ENCODE measurements at places on chromosomes 2 and 18.

DNA sequence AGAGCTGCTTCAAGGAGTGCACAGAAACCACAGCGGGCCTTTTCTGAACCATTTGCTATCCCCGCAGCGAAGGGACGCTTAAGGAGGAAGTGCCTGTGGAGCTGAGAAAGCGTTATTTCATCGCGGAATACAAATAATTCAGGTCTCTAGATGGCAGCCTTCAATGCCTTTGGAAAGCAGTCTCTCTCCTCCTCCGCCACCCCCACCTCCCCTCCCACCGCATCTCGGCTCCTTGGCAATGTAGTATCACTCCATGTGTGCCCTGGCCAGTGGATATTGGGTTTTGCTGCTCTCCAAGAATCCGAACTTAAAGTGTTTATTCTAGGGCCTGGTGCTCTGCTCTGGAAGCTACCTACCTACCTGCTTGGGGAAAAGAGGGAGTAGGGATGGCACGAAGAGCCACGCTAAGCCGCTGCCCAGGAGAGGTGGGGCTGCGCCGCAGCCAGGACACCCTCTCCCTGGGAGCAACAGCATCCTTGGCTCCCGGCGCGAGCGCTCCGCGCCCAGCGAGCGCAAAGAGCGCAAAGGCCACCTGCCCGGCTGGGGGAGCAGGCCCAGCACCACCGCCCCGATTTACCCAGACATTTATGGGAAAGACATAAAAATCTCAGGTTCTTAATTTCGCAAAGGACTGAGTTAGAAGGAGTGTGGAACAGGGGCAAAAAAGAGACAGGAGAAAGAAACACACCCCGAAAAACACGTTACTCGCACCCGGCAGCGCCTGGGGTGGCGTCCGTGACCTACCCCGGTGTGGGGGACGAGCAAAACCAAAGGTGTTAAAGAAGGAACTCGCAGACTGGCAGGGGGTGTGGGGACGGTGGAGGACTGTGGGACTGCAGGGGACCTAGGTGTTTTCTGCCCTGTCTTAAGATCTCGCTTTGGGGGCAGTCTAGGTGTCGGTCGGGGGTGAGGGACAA lies 1.0 kb downstream of the SPHKAP start:
- no peak for DNase-seq

- DNase-seq: no peak
Measured at GRCh38 chr2:10183146-10183675, 60.7 kb downstream of the RRM2 start.

DNA sequence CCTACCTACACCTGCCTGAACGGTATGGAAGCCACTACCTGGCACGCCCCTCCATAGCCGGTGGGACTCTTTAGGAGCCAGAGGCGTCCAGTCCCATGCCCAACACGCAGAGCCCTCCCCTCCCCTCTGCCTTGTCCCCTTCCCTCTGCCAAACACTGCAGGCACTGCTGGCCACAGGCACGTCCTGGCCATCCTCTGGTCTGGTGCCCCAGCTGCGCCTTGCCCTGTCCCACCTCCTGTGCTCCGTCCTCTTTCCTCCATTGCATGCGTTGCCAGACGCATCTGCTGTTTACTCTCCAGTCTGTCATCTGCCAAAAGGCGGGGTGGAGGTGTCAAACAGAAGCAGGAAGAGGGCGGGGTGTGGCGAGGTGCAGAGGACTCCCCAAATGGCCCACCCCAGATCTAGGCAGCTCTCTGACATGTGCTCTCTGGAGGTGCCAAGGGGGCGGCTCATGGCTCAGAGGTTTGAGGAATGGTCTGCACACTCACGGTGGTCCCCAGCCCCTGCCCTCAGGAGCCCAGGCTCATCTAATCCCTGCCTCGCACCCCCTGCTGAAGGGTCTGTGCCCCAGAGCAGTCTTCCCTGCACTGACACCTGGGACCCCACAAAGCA lies 45.1 kb downstream of the HS6ST1 start:
- DNase-seq: no peak

DNA sequence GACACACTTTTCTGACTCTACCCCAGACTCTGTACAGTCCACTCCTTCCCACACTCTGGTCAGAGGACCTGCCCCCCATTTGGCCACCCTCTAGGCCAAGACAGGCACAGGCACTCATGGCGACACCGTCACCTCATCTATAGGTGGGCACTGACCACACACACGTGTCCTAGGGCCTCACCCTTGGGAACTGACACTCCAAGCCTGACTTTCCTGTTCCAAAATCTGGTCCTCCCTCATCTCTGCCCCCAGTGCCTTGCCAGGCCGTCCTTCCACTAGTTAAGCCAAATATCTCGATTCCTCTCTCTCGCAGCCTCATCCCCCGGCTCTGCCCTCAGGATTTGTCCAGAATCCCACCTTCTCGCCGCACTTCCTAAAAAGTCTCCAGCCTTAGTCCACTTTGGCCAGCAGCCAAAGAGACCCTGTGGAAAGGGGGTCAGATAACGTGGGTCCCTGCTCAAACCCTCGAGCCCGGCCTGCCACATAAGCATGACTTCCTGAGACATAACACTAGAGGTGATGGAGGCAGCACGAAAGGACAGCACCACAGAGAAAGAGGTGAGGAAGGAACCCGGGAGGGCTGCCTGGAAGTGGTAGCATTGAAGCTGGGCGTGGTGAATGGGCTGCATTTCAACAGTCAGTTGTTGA lies 105.8 kb upstream of the OTOS start:
- DNase-seq: no peak

GRCh38 chr2:136057023-136057801 lies 60.7 kb downstream of the CXCR4 start:
- no peak for DNase-seq

GRCh38 chr2:62785810-62786597 lies 80.5 kb downstream of the EHBP1 start:
- no peak for DNase-seq

DNA sequence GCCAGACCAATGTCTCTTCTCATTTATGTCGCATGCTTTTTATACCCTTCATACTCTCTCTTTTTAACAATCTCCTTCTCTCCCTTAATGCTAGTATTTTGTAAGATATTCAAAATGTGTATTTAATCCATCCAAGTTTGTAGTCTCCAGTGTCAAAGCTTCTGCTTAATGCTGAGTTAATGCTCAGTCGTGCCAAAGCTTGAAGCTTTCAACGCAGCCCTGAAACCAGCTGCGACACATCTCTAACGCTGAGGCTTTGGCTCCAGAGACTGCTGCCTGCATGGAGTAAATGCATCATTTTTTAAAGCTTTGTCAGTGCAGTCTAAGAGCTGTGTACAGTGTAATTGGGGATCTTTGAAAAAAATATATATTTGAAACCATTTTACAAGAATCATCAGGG lies 2108.8 kb upstream of the PIK3C3 start:
- DNase-seq: no peak

- no peak for DNase-seq
Measured at GRCh38 chr2:231394211-231395141, 1.0 kb upstream of the B3GNT7 start.

DNA sequence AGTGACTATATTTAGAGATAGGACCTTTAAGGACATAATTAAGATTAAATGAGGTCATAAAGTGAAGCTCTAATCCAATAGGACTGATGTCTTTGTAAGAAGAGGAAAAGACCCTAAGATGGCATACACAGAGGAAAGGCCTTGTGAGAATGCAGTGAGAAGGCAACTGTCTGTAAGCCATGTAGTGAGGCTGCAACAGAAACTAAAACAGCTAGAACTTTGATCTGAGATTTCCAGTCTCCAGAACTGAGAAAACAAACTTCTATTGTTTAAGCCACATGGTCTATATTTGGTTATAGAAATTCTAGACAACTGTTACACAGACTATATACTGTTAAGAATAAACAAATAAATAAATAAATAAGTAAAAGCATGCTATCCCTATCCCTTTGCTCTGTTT lies 276.8 kb downstream of the CNTNAP5 start:
- DNase-seq: no peak

DNA sequence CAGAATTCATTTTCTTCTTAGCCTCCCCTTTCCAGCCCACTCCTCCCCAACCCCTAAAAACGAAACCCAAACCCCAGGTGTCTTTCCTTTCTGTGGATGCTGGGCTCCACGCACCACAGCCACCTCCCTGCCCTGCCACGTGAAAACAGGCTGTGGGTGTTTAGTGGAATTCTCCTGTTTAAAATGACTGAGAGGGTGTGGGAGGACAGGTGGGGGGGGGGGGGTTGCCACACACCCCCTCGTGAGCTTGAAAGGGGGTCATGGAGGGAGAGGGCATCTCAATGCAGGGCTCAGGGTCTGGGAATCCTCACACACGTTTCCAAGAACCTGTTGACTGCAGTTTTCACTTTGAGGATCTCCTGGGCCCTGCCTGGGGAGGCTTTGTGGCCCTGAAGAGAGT lies 110.3 kb downstream of the FAM210A start:
- no peak for DNase-seq

- no peak for DNase-seq
Measured at GRCh38 chr2:31129375-31130171, 8.7 kb downstream of the GALNT14 start.

DNA sequence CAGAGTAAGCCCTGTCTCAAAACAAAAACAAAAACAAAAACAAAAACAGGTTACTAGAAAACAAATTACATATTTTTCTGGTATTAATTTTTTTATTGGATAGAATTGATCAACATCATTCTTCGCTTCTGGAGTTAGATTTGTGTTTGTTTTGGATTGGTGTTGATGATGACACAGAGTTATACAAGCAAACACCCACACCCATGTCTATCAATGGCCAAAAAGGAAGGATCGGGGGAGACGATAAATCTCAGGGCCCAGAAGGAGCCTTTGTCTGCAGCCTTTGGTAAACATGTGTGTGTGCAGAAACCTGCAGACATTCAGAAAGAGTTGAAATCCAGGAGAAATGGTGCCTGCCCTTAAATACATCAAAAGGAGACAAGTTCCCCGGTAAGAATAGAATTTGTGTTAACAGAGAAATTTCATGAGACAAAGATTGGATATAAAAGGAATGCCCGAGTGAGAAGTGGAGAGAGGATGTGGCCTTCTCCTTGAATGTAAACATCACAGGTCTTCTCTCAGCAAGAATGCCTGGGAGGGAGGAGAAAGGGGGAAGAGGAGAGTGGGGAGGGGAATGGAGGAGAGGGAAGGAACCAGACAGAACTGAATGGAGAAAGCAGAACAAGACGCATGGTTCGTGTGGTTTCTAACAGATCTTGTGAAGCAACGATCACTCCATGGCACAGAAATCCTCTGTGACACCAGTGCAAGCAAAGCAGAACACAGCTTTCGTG lies 40.4 kb upstream of the TMEM178A start:
- DNase-seq: no peak

All from activated T-cell treated with anti-CD3 and anti-CD28 coated beads for 4 hours (primary cell).